Bronchial smooth muscle cell (primary cell): ENCODE measurements at places on chromosomes 12 and 14. TPM values are rescaled to one million over a fixed set of nuclear protein-coding genes. Genes with fewer than 3 reads are reported as not detected.

Gene NRL
- total RNA-seq: 0.95 and 1.0 TPM in 2 replicates

Gene SLC6A15
- 7.1 and 53.1 TPM in 2 replicates for total RNA-seq

Gene UBR7
- 28.5 and 51.4 TPM in 2 replicates for total RNA-seq

Gene REP15
- 0.32 and 0.60 TPM in 2 replicates for total RNA-seq

Gene UNC79
- total RNA-seq: 0.16 and 0.17 TPM in 2 replicates

Gene DYRK2
- total RNA-seq: 12.9 and 46.5 TPM in 2 replicates

Gene TSPAN9
- total RNA-seq: 23.2 and 60.1 TPM in 2 replicates

Gene SLC25A21
- 0.17 and 0.63 TPM in 2 replicates for total RNA-seq

Gene PPM1A
- total RNA-seq: 16.2 and 38.7 TPM in 2 replicates

Gene OR6C2
- not detected in 2 replicates for total RNA-seq

Gene PLD4
- under 0.01 and 0.09 TPM in 2 replicates for total RNA-seq

Gene RTL1
- total RNA-seq: under 0.01 TPM in 1 of 2 replicates, not detected in the other
